ENCODE measurements at places on chromosomes 1 and 21.

DNA sequence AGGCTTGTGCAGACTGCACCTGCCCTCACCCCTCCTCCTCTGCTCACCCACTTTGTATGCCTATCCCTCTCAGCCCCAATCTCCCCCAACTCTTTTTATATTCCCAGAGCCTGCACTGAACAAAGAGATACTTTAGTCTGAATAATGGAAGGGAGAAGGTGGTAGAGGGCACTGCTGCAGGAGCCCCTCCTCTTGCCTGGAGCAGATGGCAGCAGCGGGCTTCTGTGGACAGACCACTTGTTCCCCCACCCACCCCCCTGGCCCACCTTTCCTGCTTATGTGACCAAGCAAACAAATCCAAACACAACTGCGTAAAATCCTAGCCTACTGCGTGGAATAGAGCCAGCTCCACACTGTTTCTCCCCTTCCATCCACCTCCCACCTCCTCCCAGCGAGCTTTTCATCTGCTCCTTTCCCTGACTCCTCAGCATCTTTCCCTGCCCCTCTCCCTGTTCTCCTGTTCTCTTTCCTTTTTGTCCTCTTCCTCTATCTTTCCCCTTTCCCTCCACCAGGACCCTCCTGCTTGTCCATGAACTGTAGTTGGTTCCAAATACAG lies 27.5 kb downstream of the RGS8 start:
- no peak for DNase-seq

DNA sequence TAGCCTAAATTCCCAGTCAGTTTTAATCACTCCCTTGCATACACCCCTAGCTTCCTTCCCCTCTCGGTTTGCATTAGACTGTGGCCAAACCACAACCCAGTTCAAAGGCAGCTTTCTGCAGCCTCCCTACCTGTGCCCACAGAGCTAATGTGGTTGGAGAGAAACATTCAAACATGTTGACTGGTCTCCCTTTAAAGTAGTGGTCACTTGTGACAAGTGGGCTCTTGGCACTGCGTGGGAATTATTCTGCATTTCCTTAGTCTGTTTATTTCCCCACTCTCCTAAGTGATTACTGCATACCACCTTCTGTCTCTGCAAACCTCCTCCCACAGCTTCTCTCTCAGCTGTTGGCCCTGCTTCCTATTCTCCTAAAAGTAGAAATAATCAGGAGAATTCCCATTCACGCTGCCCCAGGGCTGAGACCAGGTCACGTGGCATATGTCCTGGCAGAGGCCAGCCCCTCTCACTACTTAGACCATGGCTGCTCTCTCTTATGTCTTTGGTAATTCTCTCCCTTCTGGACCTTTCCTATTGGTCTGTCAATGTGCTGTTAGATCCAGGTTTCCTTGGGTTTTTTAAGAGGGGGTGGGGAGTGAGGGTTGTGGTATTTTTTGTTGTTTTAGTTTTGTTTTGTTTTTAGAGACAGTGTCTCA lies 38.4 kb upstream of the CD101 start:
- DNase-seq: no peak

- DNase-seq: peak; percentile 28
Measured at GRCh38 chr1:87898431-87898830, 569.8 kb downstream of the LMO4 start.

DNA sequence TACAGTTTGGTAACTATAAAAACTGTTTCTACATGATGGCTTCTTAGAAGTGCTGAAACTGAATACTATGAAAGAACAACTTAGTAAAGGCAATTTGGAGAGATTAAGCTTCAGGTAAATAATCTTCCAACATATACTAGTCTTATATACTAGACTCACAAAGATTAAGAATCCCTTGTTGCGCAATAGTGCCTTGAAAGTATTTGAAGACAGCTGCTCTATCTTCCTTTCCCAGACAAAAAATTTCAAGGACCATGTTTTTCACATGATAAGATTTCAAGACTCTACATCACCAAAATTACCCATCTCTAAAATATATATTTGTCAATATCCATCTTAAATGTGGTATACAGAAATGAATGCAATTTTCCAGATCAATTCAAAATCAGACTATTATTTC lies 37.7 kb upstream of the ASPM start:
- no peak for DNase-seq

DNA sequence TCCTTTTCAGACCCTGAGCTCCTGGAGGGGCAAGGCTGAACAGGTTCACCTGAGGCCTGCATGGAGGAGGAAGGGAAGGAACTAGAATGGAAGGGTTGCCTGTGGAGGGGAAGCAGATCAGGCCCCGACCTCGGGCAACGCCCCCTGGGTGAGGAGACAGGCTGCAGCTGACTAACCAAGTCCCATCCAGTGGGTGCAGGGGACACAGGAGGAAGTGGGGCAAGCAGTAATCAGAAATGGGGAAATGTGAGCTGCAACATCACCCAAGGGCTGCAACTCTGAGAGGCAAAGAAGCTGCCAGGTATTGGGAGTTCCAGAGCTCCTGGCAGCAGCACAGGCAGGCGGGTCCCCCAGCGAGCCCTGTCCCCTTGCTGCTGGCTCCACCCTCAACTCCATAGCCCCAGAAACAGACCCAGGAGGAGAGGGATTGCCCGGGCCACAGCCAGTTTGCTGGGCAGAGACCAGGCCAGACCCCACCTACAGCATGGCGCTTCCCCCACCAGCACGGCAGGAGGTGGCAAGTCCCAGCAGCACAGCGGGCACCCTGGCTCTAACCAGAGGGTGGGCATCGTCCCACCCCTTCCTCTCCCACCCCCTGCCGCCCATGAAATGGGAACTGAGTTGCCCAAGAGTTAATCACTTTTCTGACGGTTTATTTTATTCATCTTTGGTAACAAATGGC lies 38.5 kb downstream of the MRPL37 start:
- DNase-seq: no peak

DNA sequence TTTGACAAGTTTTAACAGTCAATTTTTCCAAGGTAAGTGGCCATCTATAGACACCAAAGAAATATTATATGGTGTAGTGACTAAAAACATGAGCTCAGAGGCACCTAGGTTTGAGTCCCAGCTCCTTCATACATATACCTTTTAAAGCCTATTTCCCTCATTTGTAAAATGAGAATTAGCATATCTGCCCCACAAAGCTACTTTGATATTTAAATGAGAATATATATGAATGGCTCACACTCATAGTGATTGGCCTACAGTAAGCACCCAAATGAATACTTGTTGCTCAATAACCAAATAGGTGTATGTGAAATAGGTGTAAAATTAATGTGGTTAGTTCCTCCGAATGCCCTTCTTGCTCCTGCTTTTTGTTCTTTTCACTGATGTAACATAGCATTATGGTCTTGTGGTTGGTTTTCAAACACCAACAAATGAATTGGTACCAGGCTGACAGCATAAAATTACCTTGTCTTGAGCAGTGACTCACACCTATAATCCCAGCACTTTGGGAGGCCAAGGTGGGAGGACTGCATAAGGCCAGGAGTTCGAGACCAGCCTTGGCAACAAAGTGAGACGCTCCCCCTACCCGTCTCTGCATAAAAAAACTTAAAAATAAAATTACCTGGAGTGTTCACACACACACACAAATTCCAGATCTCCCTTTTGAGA lies 25.3 kb downstream of the CNIH4 start:
- no peak for DNase-seq

DNA sequence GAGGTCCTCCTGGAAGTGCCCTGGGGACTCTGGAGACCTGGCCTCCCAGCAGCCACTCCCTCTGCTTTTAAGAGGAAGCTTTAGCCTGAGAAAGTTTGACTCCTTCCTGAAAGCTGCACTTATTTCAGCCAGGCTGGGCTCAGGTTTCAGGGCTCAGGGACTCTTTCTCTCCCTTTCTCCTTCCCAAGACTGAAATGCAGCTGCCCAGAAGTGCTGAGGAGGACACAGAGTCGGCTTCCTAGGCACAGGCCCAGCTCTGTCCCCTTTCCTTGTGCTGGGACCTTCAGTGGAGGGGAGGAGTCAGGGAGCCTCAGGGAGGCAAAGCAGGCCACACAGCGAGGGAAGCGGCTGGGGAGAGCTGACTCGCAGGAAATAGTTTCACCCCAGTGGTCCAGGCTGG lies 137.3 kb downstream of the NAV1 start:
- DNase-seq: no peak

- DNase-seq: no peak
Measured at GRCh38 chr1:162417650-162418049, 5.7 kb upstream of the SH2D1B start.

GRCh38 chr1:207188901-207189300 lies 84.9 kb downstream of the C4BPA start:
- no peak for DNase-seq

GRCh38 chr1:6440198-6441126 lies 15.9 kb downstream of the ESPN start:
- no peak for DNase-seq

- no peak for DNase-seq
Measured at GRCh38 chr1:200874694-200875093, 1.9 kb downstream of the GPR25 start.

- DNase-seq: no peak
Measured at GRCh38 chr1:116352349-116352813, 20.7 kb upstream of the ATP1A1 start.

DNA sequence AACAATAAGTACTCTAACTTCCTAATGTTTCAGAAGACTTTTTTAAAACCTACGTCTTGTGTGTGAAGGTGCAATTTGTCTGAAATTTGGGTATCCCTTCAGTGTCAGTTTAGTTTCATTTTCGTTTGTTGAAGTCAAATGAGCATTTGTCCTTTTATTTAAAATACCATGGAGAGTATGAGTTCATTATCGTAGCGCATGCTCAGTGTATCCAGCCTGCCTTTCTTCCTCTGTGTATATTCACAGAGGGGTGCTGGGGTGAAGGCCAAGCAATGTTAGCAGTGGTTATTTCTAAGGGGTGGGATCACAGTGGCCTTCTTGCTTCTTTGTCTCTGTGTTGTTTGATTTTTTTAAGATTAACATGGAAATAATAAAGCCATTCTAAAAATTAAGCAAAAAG lies 43.2 kb downstream of the CNN3 start:
- no peak for DNase-seq

DNA sequence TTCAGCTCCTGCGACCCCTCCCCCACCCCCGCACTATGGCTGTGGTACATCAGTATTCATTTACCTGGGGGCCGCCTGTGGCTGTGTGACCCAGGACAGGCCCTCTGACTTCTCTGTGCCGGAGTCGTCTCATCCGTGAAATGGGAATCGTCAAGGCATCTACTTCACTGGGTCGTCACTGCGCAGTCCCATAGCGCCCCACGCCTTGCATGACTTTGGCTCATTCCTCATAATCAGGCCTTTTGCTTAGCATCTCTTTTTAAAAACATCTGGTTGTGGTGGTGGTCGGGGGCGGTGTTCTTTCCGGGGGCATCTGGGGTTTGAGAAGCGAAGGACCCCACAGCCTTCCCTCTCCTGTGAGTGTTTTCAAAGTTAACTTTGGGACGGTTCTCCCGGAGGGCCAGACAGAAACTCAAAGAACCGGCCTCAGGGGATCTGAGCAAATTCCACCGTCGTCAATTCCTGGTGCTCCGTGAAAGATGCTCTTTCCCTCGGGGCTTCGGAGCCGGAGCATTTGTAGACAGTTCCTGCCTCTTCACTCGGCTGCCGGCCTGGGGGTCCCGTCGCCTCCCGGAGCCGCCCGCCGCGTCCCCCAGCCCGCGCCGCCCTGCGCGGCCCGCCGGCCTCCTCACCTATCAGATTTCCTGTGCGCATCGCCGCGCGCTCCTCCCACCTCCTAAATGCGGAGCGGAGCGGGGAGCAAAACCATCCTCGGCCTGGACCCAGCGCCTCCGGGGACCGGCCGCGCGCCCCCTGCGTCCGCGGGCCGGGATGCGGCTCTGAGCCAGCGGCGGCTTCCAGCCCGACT lies at the start of gene B3GALT5:
TSS of gene B3GALT5 (plus strand) at position 708 of the 808 bp plus-strand sequence. CDS start 47,620 bp downstream, outside the sequence.
- DNase-seq: no peak

DNA sequence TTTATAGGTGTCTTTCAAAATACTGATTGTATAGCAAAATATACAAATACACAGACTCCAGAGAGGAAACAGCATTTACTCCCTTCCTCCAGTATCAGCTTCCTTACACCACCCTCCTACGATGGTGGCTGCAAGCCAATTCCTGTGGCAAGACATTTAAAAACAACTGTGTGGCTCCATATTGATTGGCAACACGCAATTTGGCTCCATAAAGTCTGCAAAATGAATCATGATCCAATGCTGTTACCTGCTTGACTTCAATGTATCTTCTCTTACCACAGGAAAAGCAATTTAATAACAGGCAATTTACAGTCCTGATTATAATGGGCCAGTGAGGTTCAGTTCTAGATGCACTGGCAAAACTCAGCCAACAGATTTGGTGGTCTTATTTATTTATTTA lies 19.7 kb upstream of the ATP6V1G3 start:
- no peak for DNase-seq

DNA sequence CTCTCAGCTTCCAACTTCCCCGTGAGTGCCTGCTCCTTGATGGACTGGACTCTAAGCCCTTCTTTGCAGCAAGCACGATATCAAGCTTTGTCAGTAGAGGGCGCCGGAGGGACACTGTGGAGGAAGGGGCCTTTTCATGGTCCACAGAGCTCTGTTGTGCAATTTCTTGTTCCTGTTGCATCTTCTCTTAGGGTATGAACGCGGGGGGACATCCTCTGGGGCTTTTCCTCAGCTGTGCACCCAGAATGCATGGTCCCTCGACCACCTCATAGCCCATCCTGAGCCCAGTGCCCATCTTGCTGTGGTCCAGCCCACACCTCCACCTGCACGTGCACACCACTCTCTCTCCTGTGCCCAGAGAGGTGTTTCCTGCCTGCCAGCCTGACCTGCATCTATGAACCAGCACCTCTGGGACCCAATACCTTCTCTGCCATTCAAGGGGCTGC lies 556.8 kb downstream of the PTPRU start:
- DNase-seq: peak; percentile 47

GRCh38 chr1:82752046-82752445 lies 951.3 kb downstream of the ADGRL2 start:
- no peak for DNase-seq

DNA sequence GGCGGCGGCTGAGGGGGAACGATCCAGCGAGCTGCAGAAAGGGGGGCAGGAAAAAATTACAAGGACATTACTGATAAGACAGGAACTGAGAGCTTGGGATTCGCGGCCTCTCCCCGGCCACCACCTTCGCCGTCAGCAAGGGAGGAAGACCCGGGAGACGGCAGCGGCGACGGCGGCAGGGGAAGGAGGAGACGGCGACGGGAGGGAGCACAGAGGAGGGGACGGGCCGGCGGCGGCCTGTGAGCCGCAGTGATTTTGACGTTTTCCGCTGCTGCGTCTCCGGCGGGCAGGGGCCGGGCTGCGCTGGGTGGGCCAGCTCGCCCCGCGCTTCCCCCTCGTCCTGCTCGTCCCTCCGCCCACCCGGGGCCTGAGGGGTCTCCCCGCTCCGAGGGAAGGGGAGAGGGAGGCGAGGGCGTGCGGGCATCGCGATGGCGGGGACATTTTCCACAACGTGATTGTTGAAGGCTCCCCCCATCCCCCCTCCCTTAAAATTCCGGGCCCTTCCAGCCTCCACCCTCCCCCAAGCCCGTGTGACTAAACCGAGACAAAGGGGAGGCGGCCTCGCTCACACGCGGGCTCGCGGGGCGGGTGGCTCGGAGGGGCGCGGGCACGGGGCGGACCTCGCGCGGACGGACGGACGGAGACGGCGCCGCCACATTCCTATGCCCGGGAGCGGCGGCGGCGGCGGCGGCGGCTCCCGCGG lies 407 bp downstream of the CAMSAP2 start:
- DNase-seq: peak; percentile 46

- no peak for DNase-seq
Measured at GRCh38 chr1:14969006-14969405, 184.5 kb upstream of the TMEM51 start.

Data from AG09309 (cell line).